Endodermal cell (in vitro differentiated cells): ENCODE measurements at places on chromosomes 2 and 18. TPM values are rescaled to one million over a fixed set of nuclear protein-coding genes. Genes with fewer than 3 reads are reported as not detected.
A peak's percentile ranks its signal among the peaks of the same experiment; 100 is the strongest.

LHCGR gene
- not detected in 3 replicates for total RNA-seq

C2orf78 gene
- total RNA-seq = not detected in 3 replicates

PDCD1 gene
- 0.20 and 0.23 TPM in 2 replicates for total RNA-seq

GKN2 gene
- total RNA-seq = not detected in 2 replicates

CABYR gene
- 11.0 and 11.1 TPM in 2 replicates for total RNA-seq

CHRNG gene
- total RNA-seq = not detected in 3 replicates

MDH1B gene
- total RNA-seq = 0.99 to 2.0 TPM (median 1.5 TPM) in 3 replicates

IL1B gene
- not detected in 3 replicates for total RNA-seq

B3GNT7 gene
- 32.3 and 33.2 TPM in 2 replicates for total RNA-seq

PPP4R1 gene
- total RNA-seq = 66.7 to 97.8 TPM (median 85.8 TPM) in 3 replicates

CSRNP3 gene
- total RNA-seq = 13.6 to 16.1 TPM (median 14.1 TPM) in 3 replicates

CBLN2 gene
- total RNA-seq = not detected in 3 replicates

- no peak for DNase-seq
- no peaks in the 10 kb centered on the region for H3K36me3 ChIP-seq
- no peak overlapping the region for H3K27ac ChIP-seq
- H3K4me1 ChIP-seq = peaks cover 16% of the 10 kb centered on the region
- no peak overlapping the region for H3K4me3 ChIP-seq
- peaks cover 100% of the 10 kb centered on the region for H3K27me3 ChIP-seq
These were observed 13.6 kb downstream of the HOXD3 start for GRCh38 chr2:176170602-176171305.

GRCh38 chr2:48483506-48483905 lies 46.4 kb upstream of the STON1 start:
- H3K4me3 ChIP-seq = no peak overlapping the region
- H3K27ac ChIP-seq = no peak overlapping the region
- DNase-seq = no peak
- no peaks in the 10 kb centered on the region for H3K27me3 ChIP-seq
- H3K36me3 ChIP-seq = peaks cover 85% of the 10 kb centered on the region

GRCh38 chr2:17242813-17243485 lies 275.3 kb downstream of the RAD51AP2 start:
- DNase-seq = no peak
- H3K27ac ChIP-seq = no peak overlapping the region
- H3K27me3 ChIP-seq = no peaks in the 10 kb centered on the region
- H3K36me3 ChIP-seq = no peaks in the 10 kb centered on the region
- H3K4me3 ChIP-seq = no peak overlapping the region
- H3K4me1 ChIP-seq = no peaks in the 10 kb centered on the region

GRCh38 chr2:69683170-69683971 lies 39.8 kb upstream of the AAK1 start:
- no peaks in the 10 kb centered on the region for H3K4me1 ChIP-seq
- no peak overlapping the region for H3K27ac ChIP-seq
- no peaks in the 10 kb centered on the region for H3K36me3 ChIP-seq
- no peak overlapping the region for H3K4me3 ChIP-seq
- DNase-seq = no peak

DNA sequence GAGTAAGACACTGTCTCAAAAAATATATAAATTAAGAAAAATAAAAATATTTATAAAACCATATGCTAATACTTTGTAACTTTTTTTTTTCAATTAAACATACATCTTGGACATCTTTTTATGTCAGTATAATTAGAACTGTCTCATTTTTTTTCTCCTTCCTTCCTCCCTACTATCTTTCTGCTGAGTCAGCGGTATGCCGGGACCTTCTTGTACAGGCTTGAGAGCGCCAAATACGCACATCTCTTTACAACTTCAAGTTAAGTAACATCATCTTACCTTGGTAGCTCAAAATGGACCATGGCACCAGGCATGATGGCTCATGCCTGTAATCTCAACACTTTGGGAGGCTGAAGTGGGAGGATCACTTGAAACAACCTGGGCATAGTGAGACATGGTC lies 153.4 kb downstream of the FAM161A start:
- H3K4me3 ChIP-seq = no peak overlapping the region
- no peaks in the 10 kb centered on the region for H3K27me3 ChIP-seq
- no peaks in the 10 kb centered on the region for H3K4me1 ChIP-seq
- H3K27ac ChIP-seq = no peak overlapping the region

GRCh38 chr2:74566754-74567085 lies 12.2 kb downstream of the DOK1 start:
- DNase-seq = no peak
- no peak overlapping the region for H3K27ac ChIP-seq
- no peak overlapping the region for H3K4me3 ChIP-seq
- no peaks in the 10 kb centered on the region for H3K4me1 ChIP-seq
- H3K36me3 ChIP-seq = no peaks in the 10 kb centered on the region

- DNase-seq = no peak
- no peaks in the 10 kb centered on the region for H3K36me3 ChIP-seq
- H3K4me3 ChIP-seq = no peak overlapping the region
- no peaks in the 10 kb centered on the region for H3K4me1 ChIP-seq
- no peaks in the 10 kb centered on the region for H3K27me3 ChIP-seq
These were observed 20.8 kb downstream of the DYNAP start for GRCh38 chr18:54611816-54612215.

DNA sequence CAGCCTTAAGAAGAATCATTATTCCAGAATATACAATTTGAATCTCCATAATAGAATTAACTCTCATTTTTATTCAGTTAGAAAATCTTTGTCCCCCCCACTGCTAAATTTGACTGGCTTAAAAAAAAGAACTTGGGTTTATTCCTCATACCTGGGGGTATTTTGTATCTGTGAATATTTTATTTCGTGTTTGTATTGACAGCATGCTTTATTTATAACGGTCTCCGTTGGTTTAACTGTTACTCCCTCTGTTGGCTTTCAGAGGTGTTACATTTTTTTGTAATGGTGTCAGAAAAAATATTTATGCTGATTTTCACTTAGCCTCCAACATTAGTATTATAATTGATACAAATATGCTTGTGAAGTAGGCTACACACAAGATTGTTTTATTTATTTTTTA lies 109.1 kb downstream of the HAUS1 start:
- H3K27me3 ChIP-seq = no peaks in the 10 kb centered on the region
- no peak overlapping the region for H3K27ac ChIP-seq
- DNase-seq = no peak
- no peak overlapping the region for H3K4me3 ChIP-seq
- H3K36me3 ChIP-seq = peaks cover 18% of the 10 kb centered on the region
- H3K4me1 ChIP-seq = no peaks in the 10 kb centered on the region

DNA sequence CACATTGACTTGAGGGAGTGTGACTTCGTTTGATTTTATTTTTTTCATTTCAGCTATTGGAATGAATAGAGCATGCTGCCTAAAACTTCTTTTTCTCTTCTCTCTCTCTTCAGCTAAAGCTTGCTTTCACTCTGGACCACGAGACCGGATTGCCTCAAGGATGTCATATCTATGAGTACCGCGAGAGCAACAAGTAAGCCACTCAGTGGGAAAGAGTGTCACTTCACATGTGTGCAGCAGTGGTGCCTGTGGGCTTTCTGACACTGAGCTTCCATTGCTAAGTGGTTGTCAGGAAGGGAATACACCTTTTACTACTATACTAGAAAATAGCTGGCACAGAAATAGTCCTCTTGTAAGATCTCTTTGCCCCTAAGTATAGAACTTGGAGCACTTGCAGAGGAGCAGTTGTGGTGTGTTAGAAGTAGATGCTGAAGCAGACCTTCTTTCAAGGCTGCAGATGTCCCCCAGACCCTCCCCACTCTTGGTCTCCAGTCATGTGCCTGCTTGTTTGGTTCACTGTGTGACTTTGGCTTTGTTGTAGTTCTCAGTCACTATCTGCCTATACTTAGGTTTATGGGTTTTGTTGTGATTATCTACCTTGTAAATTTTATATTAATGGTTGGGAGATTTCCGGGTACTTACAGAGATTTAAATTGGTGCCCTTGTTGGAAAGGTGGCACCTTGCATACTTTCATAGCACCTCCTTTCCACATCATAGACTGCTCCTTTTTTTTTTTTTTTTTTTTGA lies 78.5 kb upstream of the ALPP start:
- DNase-seq = no peak
- H3K4me3 ChIP-seq = no peak overlapping the region
- H3K36me3 ChIP-seq = no peaks in the 10 kb centered on the region
- H3K27me3 ChIP-seq = no peaks in the 10 kb centered on the region
- no peaks in the 10 kb centered on the region for H3K4me1 ChIP-seq

DNA sequence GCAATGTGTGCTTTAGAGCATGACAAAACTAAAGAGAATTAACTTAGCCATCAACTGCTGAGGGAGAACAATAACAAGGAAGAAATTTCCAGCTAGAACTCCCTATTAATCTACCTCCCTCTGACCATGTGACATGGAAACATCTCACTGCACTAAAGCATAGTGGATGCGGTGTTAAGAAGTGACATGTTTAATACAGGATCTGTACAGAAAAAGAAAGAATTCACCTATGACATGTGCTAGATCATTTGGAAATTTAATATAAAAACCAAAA lies 202.3 kb upstream of the KLHL14 start:
- H3K27ac ChIP-seq = peak overlapping the region; percentile 47
- no peaks in the 10 kb centered on the region for H3K27me3 ChIP-seq
- peaks cover 5% of the 10 kb centered on the region for H3K4me1 ChIP-seq
- no peaks in the 10 kb centered on the region for H3K36me3 ChIP-seq
- no peak for DNase-seq

DNA sequence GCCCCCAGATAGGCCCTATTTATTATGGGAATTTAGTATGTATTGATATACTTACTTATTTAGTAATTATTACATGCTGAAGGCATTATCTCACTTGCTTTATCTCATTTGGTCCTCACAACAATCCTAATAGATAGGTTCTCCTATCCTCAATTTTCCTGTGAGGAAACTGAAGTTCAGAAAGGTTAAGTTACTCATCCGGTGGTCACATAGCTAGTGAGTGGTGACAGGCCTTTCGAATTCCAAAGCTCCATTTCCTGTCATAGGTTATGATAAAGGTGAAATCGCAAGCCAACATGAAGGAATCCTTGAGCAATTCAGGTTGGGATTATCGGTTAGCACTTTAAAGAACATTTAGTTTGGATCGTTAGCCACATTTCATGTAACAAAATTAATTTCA lies 33.3 kb downstream of the NAB1 start:
- DNase-seq = no peak
- peaks cover 20% of the 10 kb centered on the region for H3K4me1 ChIP-seq
- no peak overlapping the region for H3K4me3 ChIP-seq
- no peaks in the 10 kb centered on the region for H3K27me3 ChIP-seq

GRCh38 chr18:38330573-38330972 lies 765.0 kb upstream of the CELF4 start:
- no peak overlapping the region for H3K4me3 ChIP-seq
- no peak for DNase-seq
- H3K27ac ChIP-seq = no peak overlapping the region

DNA sequence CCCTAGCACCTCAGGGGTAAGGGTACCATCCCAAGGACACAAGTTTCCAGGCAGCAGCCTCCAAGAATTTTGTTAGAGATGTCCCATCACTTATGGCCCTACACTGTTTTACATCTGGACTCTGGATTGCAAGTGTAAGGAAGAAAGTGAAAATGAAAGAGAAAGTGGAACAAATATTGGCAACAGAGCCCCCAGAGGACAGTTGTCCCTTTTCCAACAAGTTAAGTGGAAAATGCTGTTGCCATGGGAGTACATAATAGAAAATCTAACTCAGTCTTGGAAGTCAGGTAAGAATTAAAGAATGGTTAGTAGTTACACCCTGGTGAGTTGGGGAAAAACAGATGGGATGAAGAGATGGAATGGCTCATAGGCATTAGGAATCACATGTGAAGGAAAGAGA lies 50.6 kb downstream of the TTC21B start:
- DNase-seq = no peak
- no peaks in the 10 kb centered on the region for H3K27me3 ChIP-seq
- no peak overlapping the region for H3K27ac ChIP-seq
- peaks cover 51% of the 10 kb centered on the region for H3K36me3 ChIP-seq

DNA sequence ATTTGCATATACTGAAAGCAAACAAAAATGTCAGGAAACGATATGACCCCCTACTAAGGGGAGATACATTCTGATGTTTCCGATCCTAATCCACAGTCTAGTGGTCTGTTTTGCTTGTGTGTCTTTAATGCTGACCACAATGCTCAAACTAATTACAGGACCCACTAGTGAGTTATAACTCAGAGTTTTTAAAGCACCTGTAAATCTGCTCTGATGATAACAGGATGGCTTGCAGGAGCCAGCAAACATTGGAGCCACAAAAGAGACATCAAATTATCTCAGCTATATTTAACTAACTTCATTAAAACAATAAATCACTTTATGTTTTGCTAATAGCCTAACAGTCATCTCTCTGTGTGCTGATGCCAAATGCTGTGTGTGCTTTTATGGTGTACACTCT lies 300.3 kb downstream of the NBAS start:
- peaks cover 7% of the 10 kb centered on the region for H3K27me3 ChIP-seq
- no peaks in the 10 kb centered on the region for H3K36me3 ChIP-seq
- H3K4me3 ChIP-seq = no peak overlapping the region
- no peak for DNase-seq
- no peak overlapping the region for H3K27ac ChIP-seq

GRCh38 chr18:12645751-12646203 lies 12.1 kb downstream of the SPIRE1 start:
- H3K27me3 ChIP-seq = no peaks in the 10 kb centered on the region
- H3K36me3 ChIP-seq = peaks cover 7% of the 10 kb centered on the region
- H3K4me1 ChIP-seq = no peaks in the 10 kb centered on the region
- peak; percentile 49 for DNase-seq
- no peak overlapping the region for H3K27ac ChIP-seq

DNA sequence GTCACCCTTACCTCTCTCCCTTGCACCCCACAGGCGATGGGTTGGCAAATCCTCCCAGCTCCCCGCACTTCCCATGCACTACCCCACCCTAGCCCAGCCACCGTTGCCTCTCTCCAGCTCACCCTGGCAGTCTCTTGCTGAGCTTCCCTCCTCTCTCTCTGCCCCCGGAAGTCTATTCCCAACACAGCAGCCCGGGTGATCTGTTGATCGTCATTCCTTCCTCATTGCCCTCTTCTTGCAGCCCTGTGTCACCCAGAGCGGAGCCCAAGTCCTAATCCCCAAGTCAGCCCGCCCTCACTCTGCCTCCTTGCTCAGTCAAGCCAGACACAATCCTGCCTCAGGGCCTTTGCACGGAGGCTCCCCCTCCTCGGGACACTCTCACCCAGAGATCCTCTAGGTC lies 55.2 kb downstream of the CIB4 start:
- peak; percentile 38 for DNase-seq
- H3K36me3 ChIP-seq = no peaks in the 10 kb centered on the region
- peaks cover 22% of the 10 kb centered on the region for H3K27me3 ChIP-seq
- no peaks in the 10 kb centered on the region for H3K4me1 ChIP-seq
- H3K4me3 ChIP-seq = no peak overlapping the region
- H3K27ac ChIP-seq = no peak overlapping the region

DNA sequence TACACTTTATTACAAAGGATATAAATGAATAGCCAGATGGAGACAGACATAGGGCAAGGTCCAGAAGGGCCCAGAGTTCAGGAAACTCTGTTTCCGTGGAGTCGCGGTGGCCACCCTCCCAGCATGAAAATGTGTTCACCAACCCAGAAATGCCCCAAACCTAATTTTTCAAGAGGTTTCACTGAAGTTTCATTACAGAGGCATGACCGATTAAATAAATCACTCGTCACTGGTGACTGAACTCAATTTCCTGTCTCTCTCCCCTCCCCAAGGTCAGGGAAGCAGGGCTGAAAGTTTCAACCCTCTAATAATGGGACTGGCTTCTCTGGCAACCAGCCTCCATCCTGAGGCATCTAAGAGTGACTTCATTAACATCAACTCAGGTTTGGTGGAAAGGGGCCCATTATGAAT lies 22.4 kb downstream of the USP40 start:
- H3K4me1 ChIP-seq = no peaks in the 10 kb centered on the region
- H3K4me3 ChIP-seq = no peak overlapping the region
- H3K27me3 ChIP-seq = no peaks in the 10 kb centered on the region
- no peak overlapping the region for H3K27ac ChIP-seq
